ENCODE measurements at places on chromosomes 2 and 18. TPM values are rescaled to one million over a fixed set of nuclear protein-coding genes. Genes with fewer than 3 reads are reported as not detected.
A peak's percentile ranks its signal among the peaks of the same experiment; 100 is the strongest.

DNA sequence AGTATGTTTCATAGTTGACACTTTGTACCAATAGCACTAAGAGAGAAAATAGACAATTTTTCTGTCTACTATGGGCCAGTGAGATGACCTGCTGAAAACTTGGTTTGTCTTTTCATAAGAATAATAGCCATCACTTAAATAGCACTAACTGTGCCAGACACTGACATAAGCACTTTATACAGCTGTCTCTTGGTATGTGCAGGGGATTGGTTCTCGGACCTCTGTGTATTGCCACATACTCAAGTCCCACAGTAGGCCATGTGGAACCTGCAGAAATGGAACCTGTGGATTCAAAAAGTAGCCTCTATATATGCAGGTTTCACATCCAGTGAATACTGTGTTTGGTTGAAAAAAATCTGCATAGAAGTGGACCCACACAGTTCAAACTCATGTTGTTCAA is 126.7 kb downstream of the XRCC5 start:
- no peak for DNase-seq

- DNase-seq, result no peak
These were observed 1675.9 kb upstream of the CELF4 start for GRCh38 chr18:39241534-39241933.

DNA sequence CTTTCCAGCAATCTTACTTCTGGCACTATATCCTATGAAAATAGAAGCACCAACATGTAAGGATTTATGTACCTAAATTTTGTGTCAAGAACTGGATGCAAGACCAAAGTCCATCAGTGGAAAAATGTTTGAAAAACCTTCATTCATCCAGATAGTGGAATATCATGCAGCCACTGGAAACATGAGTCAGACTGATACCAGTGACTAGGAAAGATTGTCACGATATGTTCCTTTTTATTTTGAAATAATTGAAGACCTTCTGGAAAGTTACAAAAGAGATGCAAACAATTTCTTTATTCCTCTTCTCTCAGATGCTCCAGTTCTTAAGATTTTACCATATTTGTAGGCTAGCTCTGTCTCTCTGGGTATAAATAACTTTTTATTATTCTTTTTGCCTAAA is 40.5 kb upstream of the IL1R2 start:
- DNase-seq, result no peak

- peak; percentile 86 for DNase-seq
These were observed 68.8 kb upstream of the TMEM87B start for GRCh38 chr2:111986116-111986900.

GRCh38 chr2:23695214-23695889 is 231.6 kb downstream of the ATAD2B start:
- no peak for DNase-seq

DNA sequence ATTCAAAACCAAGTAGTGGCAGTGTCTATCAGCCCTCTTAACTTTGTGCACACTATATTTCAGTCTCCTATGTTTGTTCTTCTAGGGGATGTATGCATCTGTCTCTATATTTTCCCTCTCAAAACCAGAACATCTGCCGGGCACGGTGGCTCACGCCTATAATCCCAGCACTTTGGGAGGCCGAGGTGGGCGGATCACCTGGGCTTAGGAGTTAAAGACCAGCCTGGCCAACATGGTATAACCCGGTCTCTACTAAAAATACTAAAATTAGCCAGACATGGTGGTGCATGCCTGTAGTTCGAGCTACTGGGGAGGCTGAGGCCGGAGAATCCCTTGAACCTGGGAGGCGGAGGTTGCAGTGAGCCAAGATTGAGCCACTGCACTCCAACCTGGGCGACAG is 9.9 kb upstream of the GAREM2 start:
- DNase-seq, result no peak

KCNG3 gene
- 7.8 TPM for total RNA-seq

GRCh38 chr2:31012406-31012805 is 125.8 kb downstream of the GALNT14 start:
- no peak for DNase-seq

TFCP2L1 gene
- total RNA-seq, result 0.06 TPM

LRP2 gene
- total RNA-seq, result 143 TPM

- DNase-seq, result no peak
These were observed 148.8 kb downstream of the RDH14 start for GRCh38 chr2:18411626-18412025.

C2orf92 gene
- total RNA-seq, result 3.3 TPM

DNA sequence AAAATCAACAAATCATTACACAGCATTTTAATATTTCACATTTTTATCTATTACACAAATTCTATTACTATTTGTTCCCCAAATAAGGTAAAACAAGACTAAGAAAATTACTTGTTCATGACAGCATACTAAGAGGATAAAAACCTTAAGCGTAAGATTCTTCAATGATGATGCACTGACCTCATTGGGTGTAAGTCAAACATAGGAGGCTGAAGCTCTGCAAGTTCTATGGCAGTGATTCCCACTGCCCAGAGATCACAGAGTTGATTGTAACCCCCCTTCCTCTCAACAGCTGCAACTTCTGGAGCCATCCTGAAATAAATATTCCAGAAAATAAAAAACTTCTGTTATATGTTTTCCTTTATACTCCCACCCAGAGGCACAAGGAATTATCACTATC is 82.2 kb upstream of the CDKL4 start:
- no peak for DNase-seq

DNA sequence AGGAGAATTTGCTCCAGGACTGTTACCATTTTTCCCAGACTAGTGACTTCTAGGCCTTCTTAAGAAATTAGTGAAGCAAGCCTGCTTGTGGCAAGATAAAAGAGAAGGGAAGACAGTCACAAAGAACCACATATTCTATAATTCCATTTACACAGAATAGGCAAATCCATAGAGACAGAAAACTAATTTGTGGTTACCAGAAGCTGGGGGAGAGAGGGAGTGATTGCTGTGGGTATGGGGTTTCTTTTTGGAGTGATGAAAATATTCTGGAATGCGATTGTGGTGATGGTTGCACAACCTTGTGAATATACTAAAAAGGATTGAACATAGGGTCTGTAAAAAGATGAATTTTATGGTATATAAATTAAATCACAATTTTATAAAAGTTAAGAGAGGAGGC is 37.5 kb upstream of the SIX2 start:
- no peak for DNase-seq

DNA sequence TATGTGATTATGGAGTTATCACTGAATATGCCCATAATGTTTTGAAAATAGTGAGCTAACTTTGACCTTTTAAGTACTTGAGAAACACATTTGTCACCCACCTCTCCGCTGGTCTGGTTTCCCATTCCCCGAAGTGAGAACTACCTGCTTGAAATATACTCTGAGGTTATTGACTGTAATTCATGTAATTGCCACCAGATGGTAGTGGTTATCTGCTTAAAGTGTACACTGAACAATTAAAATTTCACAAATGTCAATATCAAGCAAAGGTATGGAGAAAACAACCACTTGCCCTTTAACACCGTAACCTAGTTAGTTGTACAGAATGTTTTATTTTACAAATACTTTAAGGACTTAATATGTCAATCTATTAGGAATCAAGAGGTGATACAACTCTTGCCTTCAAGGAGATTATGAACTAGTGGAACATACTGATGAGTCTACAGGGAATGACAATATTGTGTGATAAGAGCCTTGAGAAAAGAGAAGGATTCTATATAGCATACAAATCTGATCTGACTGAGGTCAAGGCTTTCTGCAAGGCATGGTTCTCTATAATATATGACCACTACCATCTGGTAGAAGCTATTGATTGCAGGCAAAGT is 316.8 kb upstream of the KCNH7 start:
- DNase-seq, result peak; percentile 48

DNA sequence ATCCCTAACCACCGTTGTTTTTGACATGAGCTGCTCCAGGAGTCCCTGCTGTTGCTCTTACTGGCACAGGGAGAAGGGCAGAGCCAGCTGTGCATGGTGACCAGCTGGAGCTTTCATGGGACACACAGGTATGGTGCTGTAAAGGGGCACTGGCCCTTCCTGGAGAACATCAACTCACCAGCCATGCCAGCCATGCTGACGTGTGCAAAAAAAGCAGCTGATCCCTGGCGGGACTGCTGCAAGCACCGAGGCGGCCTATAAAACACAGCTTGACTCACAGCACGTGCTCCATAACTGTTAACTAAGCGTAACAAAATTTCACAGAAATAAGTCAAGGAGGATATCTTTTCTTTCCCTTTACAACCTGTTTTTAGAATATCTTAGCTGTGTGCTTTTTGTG is 165.1 kb downstream of the TMEM163 start:
- no peak for DNase-seq

DNA sequence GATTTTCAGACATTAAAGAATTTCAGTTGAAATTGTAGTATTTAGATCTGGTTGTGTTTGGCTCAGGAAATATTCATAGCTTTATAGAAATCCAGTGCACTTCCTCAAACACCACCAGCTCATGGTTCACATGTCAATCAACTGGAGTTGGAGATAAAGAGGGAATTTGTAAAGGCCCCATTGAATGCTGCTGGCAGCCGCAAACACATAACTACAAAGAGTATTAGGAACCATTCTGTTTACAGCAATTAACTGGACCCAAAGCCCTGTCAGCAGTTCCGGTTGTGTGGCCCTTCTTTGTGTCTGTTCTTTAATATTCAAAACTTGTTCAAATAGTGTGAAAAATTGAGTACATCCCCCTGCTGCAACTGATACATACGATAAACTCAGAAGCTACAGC is 107.4 kb upstream of the LRRTM4 start:
- DNase-seq, result peak; percentile 63

Measured in neural progenitor cell (in vitro differentiated cells).